ENCODE measurements at places on chromosomes 3 and 15. TPM values are rescaled to one million over a fixed set of nuclear protein-coding genes. Genes with fewer than 3 reads are reported as not detected.

DNA sequence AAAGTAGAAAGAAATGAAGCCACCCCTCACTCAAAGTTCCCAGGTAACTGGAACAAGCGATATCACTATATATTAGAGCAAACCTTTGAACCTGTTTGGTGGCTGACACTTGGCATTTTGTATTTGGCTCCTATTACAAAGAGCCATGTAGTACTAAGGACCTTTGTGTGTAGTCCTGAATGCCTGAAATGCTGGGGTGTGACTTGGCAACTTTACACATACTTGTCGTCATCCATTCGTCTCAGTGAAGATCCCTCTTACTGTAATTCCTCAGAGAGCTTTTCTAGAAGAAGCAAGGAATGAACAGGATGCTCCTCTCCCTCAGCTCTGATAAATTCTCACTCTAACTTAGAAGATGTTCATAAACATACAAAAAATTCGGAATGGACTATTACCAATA is 216.1 kb upstream of the CDIN1 start:
- DNase-seq, result peak; percentile 93

GRCh38 chr15:58489289-58490085 is 57.7 kb downstream of the LIPC start:
- no peak for DNase-seq

DNA sequence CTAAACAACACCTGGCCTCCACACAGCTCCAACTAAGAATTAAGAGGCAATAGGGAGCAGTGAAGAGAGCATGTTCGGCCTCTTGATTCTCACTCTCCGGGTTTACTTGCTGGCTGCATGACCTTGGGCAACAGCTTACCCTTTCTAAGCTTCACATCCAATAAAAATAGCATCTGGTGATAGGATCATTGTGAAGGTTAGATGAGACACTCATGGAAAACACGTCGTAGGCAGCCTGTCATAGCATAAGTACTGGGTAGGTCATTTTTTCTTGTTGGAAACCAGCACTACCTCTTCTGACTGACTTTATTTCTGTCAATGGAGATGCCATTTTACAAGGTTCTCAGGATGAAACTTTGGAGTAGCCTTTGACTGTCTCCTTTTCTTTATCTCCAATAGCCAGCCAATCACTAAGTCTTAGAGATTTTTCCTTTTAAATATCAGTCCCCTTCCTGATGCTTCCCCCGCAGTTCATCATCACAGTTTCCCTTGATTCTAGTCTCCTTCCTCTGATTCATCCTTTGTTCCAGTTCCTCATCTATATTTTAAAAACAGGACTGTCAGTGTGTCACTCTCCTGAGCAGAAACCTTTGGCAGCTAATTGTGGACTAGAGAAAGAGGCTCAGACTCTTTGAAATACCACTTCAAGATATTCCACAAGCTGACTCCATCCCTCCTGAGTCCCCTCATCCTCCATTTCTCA is 271.5 kb downstream of the SLC9A9 start:
- DNase-seq, result no peak

GRCh38 chr15:70195587-70196305 is 98.0 kb upstream of the TLE3 start:
- DNase-seq, result peak; percentile 85

DNA sequence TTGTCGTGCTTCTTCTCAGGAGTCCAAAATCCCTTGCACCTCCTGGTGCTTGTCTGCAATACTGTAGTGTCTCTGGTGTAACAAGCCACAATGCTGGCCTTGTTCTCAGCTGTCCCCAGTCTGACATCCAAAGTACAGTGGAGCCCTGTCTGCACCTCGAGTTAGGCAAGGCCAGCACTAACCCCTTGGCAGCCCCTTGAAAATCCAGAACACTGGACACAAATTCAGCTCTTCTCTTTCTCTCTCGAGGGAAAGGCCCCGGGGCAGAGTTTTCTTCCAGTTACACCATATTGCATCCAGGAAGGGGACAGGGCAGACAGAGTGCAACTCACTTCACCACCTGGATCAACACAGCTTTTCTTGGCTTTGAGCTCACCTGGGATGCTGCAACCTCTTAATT is 91.3 kb upstream of the ATP10A start:
- DNase-seq, result no peak

GRCh38 chr3:157785102-157785826 is 282.0 kb upstream of the VEPH1 start:
- peak; percentile 94 for DNase-seq

GRCh38 chr3:47512416-47513124 is 942 bp downstream of the ELP6 start:
- no peak for DNase-seq

DNA sequence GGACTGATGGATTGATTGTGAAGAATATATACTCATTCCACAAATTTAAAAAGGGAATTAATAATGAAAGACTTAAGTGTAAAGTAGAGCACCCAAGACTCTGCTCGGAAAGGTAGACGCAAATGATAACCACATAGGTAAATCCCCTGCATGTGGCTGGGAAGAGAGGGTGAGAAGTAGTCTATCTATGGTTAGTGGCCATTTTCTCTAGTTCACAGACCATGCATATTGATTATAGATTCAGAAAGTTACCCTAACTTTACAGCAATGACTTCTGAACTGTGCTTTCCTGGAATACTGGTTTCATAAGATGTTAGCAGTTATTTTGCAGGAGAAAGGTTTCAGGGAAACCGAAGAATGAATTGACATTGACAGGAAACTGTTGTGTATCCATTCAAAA is 51.7 kb downstream of the CASR start:
- DNase-seq, result no peak

CHRM5 gene
- 0.02 TPM for total RNA-seq

GOLGA8Q gene
- total RNA-seq, result not detected

P2RY1 gene
- 0.19 TPM for total RNA-seq

TRPM1 gene
- total RNA-seq, result 0.05 TPM

RAD51 gene
- 15.7 TPM for total RNA-seq

PLSCR2 gene
- total RNA-seq, result not detected
